NCI-H2081 treated with DMSO at 0.1 percent for 48 hours (cell line): ENCODE measurements at places on chromosomes 1 and 21.

- no peak for DNase-seq
These were observed 37.0 kb downstream of the IRF2BP2 start for GRCh38 chr1:234572966-234573365.

GRCh38 chr1:29543586-29543985, 307.3 kb downstream of the PTPRU start:
- DNase-seq, result no peak

DNA sequence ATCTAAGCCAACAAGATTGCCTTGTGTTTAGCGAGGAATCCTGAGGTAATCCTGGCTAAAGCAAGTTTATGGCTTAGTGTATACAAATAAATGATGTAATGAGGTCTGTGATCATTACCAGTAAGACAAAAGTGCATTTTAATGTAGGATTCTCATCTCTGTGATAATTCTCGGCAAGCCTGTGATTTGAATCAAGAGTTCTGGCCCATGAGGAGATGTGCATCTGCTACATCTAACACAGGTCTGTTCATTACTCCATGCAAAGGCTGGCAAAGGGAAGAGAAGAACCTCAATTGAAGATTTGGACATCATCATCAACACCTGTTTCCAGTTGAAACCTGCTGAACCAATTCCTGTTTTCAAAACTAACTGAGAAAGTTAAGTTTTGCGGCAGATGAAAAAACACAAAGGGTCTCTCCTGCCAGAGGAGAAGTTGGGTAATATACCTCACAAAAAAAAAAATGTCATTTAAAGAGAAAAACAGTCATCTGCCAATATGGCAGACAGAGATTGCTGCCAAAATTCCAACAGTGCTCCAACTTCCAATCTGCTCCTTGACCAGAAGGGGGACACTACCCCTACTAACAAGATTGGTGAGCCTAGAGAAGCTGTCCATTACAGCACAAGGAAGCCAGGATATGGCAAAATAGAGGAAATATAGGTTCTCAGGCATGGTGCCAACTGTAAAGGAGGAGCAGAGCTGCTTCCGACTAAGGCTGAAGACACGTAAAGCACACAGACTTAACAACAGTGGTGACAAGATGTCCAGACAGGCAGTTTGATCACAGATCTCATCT, 453.7 kb downstream of the TTLL7 start:
- no peak for DNase-seq

DNA sequence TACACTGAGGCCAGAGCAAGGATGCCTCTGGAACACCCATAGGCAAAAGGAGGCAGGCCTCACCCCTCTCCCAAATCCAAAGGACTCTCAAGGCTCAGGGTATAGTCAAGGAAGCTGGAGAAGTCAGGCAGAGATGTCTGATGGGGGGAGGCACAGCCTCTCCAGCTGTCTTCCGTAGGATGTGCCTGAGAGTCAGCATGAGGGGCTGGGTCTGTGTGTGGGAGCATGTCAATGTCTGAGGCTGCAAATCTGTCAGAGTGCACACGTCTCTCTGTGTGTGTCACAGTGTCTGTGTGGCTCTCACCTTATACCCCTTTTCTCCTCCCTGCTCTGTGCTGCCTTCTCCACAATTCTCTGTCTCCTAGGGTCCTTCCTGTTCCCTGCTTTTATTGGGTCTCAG, 4.0 kb downstream of the HPCAL4 start:
- no peak for DNase-seq

DNA sequence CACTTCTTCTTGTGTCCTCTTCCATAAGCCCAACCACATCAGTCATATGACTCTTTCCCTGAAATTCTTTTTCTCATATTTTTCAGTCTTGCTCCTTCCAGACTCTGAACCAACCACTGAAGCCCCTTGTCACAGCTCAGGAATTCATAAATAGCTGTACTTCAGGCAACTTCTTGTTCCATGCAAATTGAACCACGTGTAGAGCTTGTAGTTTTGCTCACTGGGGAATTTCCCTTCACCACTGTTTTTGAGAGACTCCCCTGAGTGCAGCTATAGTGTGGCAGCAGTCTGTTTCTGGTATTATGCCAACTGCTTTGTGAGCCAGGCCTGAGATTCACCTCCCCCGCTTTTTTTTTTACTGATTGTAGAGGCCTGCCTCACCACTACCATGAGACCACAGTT, 150.3 kb upstream of the SPAG17 start:
- no peak for DNase-seq

- no peak for DNase-seq
These were observed 60.6 kb upstream of the LAMC2 start for GRCh38 chr1:183125279-183125999.

DNA sequence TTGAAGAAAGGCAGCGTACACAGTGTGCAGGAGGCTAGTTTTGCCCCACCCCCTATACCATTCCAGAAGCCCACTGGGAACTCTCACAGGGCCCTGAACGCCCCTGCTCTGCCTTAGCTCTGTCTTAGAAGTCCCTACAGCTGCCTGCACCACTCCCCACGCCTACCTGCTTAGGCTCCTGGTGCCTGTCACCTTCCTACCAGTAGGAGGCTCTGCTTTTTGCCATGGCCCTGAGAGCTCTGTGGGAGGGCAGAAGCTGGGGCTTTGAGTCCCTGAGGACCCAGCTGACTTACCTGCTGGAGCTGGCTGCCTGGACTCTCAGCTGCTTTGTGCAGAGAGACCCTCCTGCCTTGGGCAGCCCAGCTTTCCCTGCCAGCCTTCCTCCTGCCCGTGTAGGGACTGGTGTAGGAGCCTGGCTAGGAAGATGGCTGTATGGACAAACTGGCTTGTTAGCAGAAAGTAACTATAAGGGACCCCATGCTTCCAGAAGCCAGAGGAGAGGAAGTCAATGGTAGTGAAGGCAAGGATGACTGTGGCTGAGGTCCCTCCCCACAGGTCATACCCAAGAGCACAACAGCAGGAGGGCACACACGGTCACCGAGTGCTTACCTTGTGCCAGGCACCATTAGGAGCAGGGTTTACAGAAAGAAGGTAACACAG, 9.8 kb upstream of the CELSR2 start:
- no peak for DNase-seq

- DNase-seq, result no peak
These were observed 208.2 kb downstream of the S1PR1 start for GRCh38 chr1:101444873-101445618.

- no peak for DNase-seq
These were observed 39.9 kb downstream of the ODF2L start for GRCh38 chr1:86356247-86356646.

DNA sequence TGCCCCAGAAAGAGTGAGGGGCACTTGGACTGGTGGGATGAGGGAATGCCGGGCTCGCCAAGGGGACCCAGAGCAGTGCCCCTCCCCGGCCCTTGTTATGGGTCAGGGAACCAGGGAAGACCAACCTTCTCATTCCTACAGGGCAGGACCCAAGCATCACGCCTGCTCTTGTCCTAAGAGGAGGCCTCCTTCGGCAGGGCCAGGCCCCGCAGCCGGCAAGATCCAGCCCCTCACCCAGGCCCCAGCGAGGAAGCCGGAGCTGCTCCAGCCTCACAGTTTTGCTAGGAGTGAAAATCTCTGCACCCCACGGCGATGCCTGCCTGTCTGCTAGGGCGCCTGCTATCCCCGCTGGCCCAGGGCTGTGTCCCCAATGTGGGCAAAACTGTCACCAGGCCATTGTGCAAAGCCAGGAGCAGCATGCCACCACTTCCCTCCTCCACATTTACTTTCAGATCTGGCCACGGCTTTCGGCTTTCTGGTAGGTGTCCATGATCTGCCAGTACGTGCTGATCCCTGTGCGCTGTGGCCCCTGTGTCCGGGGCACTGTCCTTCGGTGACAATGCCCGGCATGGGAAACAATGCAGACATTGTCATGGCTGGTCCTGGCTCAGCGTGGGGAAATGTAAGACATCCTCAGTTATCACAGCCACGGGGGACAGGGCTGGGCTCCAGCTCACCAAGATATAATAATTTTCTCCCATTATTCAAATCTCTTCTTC, 9.6 kb downstream of the ACTRT2 start:
- no peak for DNase-seq

DNA sequence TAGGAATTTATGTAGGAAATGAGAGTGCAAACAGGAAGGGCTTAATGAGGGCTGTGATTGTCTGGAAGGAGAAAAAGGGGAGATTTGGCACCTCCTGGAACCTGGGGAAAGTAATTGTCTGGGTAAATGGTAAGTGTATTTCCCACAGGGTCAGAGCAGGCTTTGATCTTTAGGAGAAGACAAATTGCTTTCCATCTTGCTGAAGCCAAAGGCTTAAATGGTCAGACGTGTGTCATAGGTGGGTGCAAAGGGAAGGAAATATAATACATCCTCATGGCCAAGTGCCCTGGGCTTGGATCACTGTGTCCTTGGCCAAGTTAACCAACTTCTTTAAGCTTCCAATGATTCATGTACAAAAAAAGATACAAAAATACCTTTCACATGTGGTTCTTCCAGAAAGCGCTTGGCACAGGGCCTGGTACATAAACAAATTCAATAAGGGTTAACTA, 1.3 kb upstream of the DUSP23 start:
- DNase-seq, result no peak

- peak; percentile 23 for DNase-seq
These were observed 15.4 kb downstream of the EFNA3 start for GRCh38 chr1:155093911-155094621.

GRCh38 chr1:55071477-55071876, 32.1 kb downstream of the PCSK9 start:
- DNase-seq, result no peak

- DNase-seq, result no peak
These were observed 843.8 kb downstream of the USP25 start for GRCh38 chr21:16573578-16573977.

GRCh38 chr1:183404476-183404875, 13.7 kb downstream of the NMNAT2 start:
- no peak for DNase-seq

DNA sequence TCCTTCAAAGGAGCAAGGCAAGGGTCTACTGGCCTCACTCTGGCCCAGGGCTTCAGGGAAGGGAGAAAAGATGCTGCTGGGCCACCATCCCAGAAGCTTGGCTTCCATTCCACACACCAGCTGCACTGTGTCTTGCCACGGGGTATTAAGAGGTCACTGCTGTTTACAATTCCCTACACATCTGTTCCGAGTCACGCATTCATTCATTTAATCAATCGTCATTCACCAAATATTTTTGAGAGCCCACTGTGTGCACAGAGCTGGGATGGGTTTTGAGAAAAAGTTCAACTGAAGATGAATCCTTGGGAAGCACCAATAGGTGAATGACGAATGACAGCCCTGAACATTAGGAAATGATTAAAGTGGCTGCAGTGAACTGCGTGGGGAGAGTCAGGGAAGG, 101.7 kb downstream of the NAV1 start:
- DNase-seq, result no peak

DNA sequence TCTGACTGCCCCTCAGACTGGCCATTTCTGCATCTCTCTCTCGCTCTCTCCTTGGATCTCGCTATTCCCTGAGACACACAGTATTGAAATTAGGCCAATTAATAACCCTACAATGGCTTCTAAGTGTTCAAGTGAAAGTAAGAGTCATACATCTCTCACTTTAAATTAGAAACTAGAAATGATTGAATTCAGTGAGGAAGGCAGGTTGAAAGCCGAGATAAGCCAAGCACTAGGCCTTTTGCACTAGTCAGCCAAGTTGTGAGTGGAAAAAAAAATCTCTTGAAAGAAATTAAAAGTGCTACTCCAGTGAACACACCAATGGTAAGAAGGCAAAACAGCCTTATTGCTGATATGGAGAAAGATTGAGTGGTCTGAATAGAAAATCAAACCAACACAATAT, 51.2 kb downstream of the SLC9C2 start:
- no peak for DNase-seq
